ENCODE measurements at places on chromosomes 5 and 9. TPM values are rescaled to one million over a fixed set of nuclear protein-coding genes. Genes with fewer than 3 reads are reported as not detected.

DNA sequence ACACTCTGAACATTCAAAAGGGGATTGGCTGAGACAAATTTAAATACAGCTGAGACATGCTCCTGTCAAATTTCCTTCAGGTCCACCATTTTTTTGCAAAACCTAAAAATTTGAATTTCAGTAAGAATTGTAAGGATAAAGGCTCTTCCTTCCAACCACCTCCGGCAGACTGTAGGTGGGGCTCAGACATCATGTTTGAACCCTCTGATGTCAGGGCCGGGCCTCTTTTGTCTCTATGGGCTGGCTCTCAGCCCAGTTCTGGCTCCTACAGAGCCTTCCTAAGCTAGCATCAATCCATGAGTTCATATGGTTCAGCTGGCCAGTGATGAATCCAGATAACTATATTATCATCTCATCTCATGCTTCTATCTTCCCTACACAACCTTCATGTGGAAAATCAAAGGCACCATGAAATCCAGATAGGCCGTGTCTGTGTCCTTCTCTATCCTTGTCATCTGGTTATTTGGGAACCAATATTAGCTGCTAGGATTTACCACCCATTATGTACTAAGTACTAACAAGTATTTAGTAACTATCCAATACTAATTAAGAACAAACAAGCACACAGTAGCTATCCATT lies 44.2 kb downstream of the NIPSNAP3B start:
- H3K4me3 ChIP-seq = no peak overlapping the region
- DNase-seq = no peak
- H3K4me1 ChIP-seq = no peaks in the 10 kb centered on the region
- H3K27ac ChIP-seq = no peak overlapping the region

- no peak overlapping the region for H3K4me3 ChIP-seq
- no peaks in the 10 kb centered on the region for H3K27me3 ChIP-seq
- H3K36me3 ChIP-seq = no peaks in the 10 kb centered on the region
- DNase-seq = no peak
Observed at GRCh38 chr5:137834498-137835049, 33.1 kb upstream of the MYOT start.

DNA sequence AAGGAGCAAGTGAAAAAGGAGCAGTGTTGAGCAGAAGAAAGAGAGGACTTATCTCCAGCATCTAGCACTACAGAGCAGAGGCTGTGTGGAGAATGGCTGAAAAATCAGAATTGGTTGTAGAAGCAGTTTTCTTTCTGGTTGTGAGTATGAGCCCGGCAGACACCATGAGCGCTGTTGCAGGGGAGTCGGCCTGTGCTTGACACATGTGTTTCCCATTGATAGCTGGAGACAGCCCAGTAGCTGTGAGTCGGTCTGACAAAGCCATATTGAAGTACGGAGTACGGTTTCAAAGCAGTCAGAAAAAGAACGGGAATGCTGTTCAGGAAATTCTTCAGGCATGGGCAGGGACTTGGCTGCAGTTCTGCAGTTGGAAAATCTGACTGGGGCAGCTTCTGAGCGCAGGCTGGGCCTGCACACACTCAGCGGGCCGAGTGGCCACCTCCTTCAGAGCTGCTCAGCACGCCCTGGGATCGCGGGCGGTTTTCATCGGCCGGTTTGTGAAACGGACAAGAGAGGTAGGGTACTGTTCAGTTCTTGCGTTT lies at the start of gene SGCD:
TSS of gene SGCD (plus strand) at position 447 of the 542 bp plus-strand sequence.
- peaks cover 17% of the 10 kb centered on the region for H3K27me3 ChIP-seq
- DNase-seq = no peak
- no peak within 1 kb of the TSS for H3K27ac ChIP-seq
- H3K36me3 ChIP-seq = no peaks in the 10 kb centered on the region
- H3K4me1 ChIP-seq = no peaks in the 10 kb centered on the region

The CCDC171 gene
- 1.9 TPM for total RNA-seq

The SLC30A5 gene
- total RNA-seq = 58.2 TPM

The SPINK1 gene
- not detected for total RNA-seq

DNA sequence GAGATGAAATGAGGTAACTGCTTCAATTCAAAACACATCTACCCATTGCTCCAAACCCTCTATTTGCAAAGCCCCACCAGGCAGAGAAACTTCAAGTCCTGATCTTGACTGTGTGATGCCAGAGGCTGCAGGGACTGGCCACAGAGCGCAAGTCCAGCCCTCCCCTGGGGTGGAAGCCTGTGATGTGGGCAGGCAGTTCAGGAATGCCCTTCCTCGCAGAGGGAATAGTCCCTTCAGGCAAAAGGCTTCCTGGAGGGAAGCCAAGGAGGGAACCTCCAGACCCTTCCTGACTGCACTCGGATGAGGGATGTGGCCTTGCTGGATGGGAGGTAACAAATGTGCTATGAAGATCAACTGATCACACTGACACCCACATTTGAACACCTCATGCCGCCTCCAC lies 131.2 kb downstream of the SLIT3 start:
- no peaks in the 10 kb centered on the region for H3K36me3 ChIP-seq
- no peak for DNase-seq

DNA sequence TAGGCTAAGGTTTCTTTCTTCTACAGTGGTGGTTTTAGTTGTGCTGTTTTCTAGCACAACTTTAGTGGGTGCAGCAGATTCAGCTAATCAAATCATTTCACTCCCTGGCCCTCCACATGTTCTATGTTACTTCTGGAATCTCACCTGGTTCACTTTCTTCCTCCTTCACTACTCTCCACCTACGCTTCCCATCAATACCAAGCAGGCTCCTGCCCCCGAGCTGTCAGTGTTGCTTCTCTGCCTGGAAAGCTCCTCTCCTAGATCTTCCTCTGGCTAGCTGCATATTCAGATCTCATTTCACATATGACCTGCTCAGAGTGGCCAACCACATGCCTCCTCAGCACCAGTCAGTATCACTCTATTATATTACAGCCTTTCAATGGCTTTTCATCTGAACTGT lies 19.6 kb upstream of the GABRB2 start:
- no peak overlapping the region for H3K27ac ChIP-seq
- H3K27me3 ChIP-seq = no peaks in the 10 kb centered on the region

GRCh38 chr5:152270096-152270495 lies 135.0 kb downstream of the NMUR2 start:
- H3K27ac ChIP-seq = no peak overlapping the region
- H3K4me1 ChIP-seq = no peaks in the 10 kb centered on the region
- no peak for DNase-seq

GRCh38 chr9:1007312-1007711 lies 30.9 kb downstream of the DMRT3 start:
- peaks cover 50% of the 10 kb centered on the region for H3K27me3 ChIP-seq
- H3K27ac ChIP-seq = no peak overlapping the region
- no peak for DNase-seq
- peaks cover 5% of the 10 kb centered on the region for H3K4me1 ChIP-seq
- no peak overlapping the region for H3K4me3 ChIP-seq
- H3K36me3 ChIP-seq = no peaks in the 10 kb centered on the region

DNA sequence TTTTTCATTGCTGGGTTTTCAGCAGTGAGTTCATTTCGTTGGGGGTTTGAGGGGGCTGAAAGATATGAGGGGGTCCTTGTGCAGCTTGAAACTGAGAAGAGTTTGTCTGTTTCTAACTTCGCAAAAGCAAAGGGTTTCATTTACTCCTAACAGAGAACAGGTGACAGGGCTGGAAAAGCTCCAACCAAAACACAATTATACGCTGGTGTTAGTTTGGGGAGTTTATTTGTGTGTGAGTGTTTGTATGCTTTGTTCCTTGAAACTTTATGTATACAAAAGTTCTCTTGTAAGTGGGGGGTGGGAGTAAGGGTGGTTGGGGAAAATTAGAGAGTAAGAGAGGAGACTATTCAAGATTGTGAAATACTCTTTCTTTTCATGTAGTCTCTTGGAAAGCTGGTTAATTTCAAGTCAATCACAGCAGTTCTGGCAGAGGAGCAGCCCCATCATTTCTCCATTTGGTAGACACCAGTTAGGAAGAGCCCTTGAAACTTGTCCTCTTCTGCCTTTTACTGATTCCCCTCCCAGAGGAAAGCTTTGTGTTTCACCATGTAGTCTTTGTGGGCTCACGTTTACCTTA lies 881 bp downstream of the TNFAIP8 start:
- H3K36me3 ChIP-seq = peaks cover 72% of the 10 kb centered on the region
- no peak for DNase-seq
- no peaks in the 10 kb centered on the region for H3K27me3 ChIP-seq

GRCh38 chr9:4713849-4714248 lies 27.2 kb downstream of the AK3 start:
- peaks cover 6% of the 10 kb centered on the region for H3K4me1 ChIP-seq
- H3K36me3 ChIP-seq = peaks cover 29% of the 10 kb centered on the region
- H3K27ac ChIP-seq = no peak overlapping the region
- DNase-seq = no peak
- no peak overlapping the region for H3K4me3 ChIP-seq

The SPINK4 gene
- not detected for total RNA-seq

DNA sequence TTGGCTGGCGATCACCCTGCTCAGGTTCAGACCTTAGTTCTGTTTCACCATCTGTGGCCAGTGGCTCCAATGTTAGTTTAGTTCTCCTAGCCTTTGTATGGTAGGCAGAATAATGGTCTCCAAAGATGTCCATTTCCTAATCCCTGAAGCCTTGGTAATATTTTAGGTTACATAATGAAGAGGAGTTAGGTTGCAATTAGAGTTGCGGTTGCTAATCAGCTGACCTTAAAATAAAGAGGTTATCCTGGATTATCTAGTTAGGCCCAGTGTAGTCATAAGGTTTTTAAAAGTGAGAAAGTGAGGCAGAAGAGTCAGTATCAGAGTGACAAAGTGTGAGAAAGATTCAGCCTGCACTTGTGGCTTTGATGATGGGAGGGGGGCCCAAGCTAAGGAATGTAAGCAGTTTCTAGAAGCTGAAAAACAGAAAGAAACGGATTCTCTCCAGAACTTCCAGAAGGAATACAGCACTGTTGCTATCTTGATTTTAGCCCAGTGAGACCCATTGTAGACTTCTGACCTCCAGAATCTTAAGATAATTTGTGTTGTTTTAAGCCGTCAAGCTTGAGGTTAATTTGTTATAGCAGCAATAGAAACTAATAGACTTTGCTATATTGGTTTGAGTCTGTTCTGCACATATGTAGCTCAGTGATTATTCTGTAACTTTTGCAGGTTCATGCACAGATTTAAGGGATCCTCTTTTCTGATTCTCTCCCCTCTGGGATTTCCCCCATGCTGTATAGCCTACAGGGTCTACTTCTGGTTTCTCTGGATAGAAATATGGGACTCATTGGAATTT lies 21.6 kb downstream of the LNPEP start:
- peaks cover 67% of the 10 kb centered on the region for H3K4me1 ChIP-seq
- H3K36me3 ChIP-seq = peaks cover 27% of the 10 kb centered on the region
- peak overlapping the region; percentile 93 for H3K27ac ChIP-seq
- H3K4me3 ChIP-seq = peak overlapping the region; percentile 71
- peak; percentile 44 for DNase-seq

DNA sequence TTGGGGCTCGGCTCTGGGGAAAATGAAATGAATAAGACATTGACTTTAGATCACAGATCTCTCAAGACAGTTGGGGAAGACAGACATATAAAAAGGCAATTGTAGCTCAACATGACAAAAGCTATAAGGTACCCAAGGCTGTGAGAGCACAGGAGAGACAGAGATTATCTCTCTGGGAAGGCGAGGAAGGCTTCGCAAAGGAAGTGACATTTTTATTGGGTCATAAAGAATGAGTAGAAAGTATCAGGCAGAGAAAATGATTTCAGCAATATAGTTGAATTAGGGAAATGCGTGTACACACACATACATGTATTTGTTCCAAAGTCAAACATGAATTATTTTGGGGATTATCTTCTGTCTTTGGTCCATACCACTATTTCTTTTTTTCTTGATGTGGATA lies 381.8 kb upstream of the ADAMTSL1 start:
- no peaks in the 10 kb centered on the region for H3K36me3 ChIP-seq
- H3K4me3 ChIP-seq = no peak overlapping the region
- no peaks in the 10 kb centered on the region for H3K27me3 ChIP-seq
- DNase-seq = no peak

DNA sequence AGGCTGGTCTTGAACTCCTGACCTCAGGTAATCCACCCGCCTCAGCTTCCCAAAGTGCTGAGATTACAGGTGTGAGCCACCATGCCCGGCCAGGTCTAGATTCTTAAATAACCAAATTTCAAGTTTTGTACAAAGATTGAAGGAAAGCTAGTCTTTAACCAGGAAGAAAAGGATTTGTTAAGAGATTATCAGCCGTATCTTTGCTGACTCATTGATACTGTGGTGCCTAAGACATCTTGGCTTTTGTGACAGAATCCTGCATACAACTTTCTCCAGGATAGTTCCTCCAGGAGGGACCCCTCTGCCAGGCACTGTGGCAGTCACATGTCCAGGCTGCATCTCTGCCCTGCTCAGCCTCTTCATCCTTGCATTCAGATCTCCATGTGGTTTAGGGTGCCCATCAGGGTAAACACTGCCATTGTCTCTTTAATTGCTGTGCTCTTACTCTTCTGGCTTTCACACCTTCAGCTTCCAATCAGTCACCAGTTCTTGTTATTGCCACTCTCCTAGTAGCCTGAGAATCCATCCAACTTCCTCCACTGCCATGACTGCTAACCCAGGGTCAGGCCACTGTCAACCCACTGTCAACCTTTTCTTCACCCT lies 10.0 kb downstream of the MAP3K1 start:
- H3K27me3 ChIP-seq = no peaks in the 10 kb centered on the region
- no peak overlapping the region for H3K4me3 ChIP-seq
- H3K4me1 ChIP-seq = peaks cover 71% of the 10 kb centered on the region

The HAUS6 gene
- total RNA-seq = 35.8 TPM

GRCh38 chr9:4550777-4551484 lies 60.7 kb downstream of the SLC1A1 start:
- H3K4me1 ChIP-seq = peaks cover 29% of the 10 kb centered on the region
- no peak for DNase-seq
- no peaks in the 10 kb centered on the region for H3K36me3 ChIP-seq
- H3K27ac ChIP-seq = no peak overlapping the region
- no peak overlapping the region for H3K4me3 ChIP-seq
- no peaks in the 10 kb centered on the region for H3K27me3 ChIP-seq

The GABBR2 gene
- total RNA-seq = not detected

The OXCT1 gene
- total RNA-seq = 80.6 TPM

The SKP1 gene
- 253 TPM for total RNA-seq

DNA sequence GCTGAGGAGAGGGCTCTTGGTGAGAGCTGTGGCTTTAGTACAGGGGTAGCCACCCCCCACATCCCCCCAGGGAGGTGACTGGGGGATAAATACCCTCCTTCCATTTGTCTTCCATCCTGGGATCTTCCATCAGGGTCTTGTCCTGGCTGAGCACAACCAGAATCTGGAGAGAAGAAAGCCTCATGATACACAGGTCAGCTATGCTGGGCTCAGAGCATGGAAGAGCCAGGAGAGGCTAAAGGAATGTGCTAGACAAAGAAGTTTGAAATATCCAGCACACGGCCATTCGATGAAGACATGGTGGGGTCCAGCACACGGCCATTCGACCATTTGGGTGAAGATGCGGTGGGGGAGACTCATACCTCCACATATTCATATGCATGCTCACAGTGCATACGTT lies 30.0 kb downstream of the ROPN1L start:
- no peak for DNase-seq
- no peak overlapping the region for H3K27ac ChIP-seq
- no peak overlapping the region for H3K4me3 ChIP-seq

Measured in activated naive CD8-positive, alpha-beta T cell treated with anti-CD3 and anti-CD28 coated beads for 36 hours (primary cell).